T-helper 17 cell (primary cell): ENCODE measurements at places on chromosomes 7 and 10. TPM values are rescaled to one million over a fixed set of nuclear protein-coding genes. Genes with fewer than 3 reads are reported as not detected.

The KIAA1549 gene
- total RNA-seq, result 0.21 TPM

The MYO1G gene
- 245 TPM for total RNA-seq

The ADAM8 gene
- total RNA-seq, result 188 TPM

The HMX2 gene
- not detected for total RNA-seq

The BHLHA15 gene
- total RNA-seq, result not detected

The ARHGAP21 gene
- total RNA-seq, result 26.6 TPM

The TAS2R39 gene
- total RNA-seq, result not detected

The ZNF853 gene
- 1.1 TPM for total RNA-seq

The SPDYE6 gene
- not detected for total RNA-seq

The ZNF33B gene
- 32.1 TPM for total RNA-seq

The RSPH10B2 gene
- total RNA-seq, result not detected

The BTBD16 gene
- total RNA-seq, result not detected

The RNF133 gene
- not detected for total RNA-seq

The CALCR gene
- not detected for total RNA-seq

The IL6 gene
- 0.57 TPM for total RNA-seq

The LHPP gene
- total RNA-seq, result 19.9 TPM

The BTAF1 gene
- 66.8 TPM for total RNA-seq

The RTKN2 gene
- 3.8 TPM for total RNA-seq

The LOXL4 gene
- not detected for total RNA-seq

The IDI1 gene
- 116 TPM for total RNA-seq

The TAS2R3 gene
- total RNA-seq, result 0.87 TPM

The PRR15 gene
- total RNA-seq, result not detected

The BMI1 gene
- total RNA-seq, result 53.5 TPM

The EFCAB10 gene
- total RNA-seq, result 1.0 TPM

The TAS2R4 gene
- total RNA-seq, result 0.37 TPM

The TMEM178B gene
- 0.90 TPM for total RNA-seq

The PHYH gene
- total RNA-seq, result 14.6 TPM

The MMRN2 gene
- total RNA-seq, result 1.6 TPM

The HPSE2 gene
- total RNA-seq, result not detected

The NYAP1 gene
- 1.3 TPM for total RNA-seq

The JAKMIP3 gene
- 0.22 TPM for total RNA-seq

The SEMA3A gene
- total RNA-seq, result not detected

The TMEM213 gene
- total RNA-seq, result not detected

The TMEM176A gene
- not detected for total RNA-seq
